ENCODE measurements at places on chromosomes 16 and 17. TPM values are rescaled to one million over a fixed set of nuclear protein-coding genes. Genes with fewer than 3 reads are reported as not detected.

DNA sequence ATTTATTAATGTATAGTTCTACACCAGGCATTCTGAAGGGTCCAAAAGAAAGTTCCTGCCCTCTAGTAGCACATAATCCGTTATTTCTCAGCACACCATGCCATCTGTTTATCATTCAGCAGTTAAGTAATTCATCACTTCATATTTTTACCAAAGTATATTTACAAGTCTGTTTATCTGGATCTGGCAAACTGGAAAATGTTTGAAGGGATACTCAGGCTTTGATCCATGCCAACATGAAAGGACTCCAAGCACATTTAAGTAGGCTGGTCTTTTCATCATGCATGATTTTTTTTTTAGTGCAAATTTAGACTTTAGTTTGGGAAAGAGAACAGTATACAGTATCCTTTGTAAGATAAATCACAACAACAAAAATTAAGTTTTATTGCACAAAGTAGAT, 4.1 kb upstream of the VPS4A start:
- no peak overlapping the region for H3K4me3 ChIP-seq
- no peaks in the 10 kb centered on the region for H3K27me3 ChIP-seq
- no peaks in the 10 kb centered on the region for H3K36me3 ChIP-seq
- H3K27ac ChIP-seq = no peak overlapping the region
- H3K4me1 ChIP-seq = peaks cover 10% of the 10 kb centered on the region

OR3A2 gene
- total RNA-seq = 1.1 TPM

AATF gene
- total RNA-seq = 36.2 TPM

RPTOR gene
- 34.7 TPM for total RNA-seq

DNA sequence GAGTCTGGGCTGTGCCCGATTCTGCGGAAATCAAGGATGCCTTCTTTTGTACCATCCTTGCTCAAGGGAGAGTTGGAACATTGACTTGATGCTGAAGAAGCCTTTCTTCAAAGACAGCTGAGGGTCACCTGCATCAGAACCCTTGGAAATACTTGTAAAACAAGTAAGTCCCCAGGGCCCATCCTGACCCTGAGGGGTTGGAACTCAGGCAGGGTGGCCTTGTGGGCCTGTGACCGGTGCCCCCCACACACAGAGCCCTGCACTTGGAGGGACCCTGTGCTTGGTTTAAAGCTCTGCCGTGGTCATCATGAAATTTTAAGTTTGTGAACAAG, 56.9 kb downstream of the WIPI1 start:
- DNase-seq = no peak
- no peak overlapping the region for H3K4me3 ChIP-seq
- H3K4me1 ChIP-seq = no peaks in the 10 kb centered on the region
- no peak overlapping the region for H3K27ac ChIP-seq
- no peaks in the 10 kb centered on the region for H3K36me3 ChIP-seq
- H3K27me3 ChIP-seq = no peaks in the 10 kb centered on the region

TNFSF13 gene
- total RNA-seq = 53.5 TPM

DNA sequence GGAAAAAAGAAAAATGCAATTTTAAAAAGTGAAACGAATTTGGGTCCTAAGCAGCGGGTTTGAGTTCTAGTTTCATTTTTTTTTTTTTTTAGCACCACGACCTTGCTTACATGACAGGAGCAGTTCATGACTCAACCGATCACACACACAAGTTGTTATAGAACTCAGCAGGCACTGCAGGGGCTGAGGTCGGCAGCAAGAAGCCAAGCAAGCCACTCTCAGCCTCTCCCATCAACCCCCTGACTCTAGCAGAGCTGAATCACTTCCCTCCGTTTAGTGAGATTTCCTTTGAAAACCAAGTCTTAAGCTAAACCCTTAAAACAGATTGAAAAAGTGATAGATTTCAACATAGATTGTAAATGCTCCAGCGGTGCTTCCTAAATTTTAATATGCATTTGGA, 520.8 kb downstream of the HAPSTR1 start:
- no peak for DNase-seq
- H3K4me1 ChIP-seq = no peaks in the 10 kb centered on the region
- no peak overlapping the region for H3K27ac ChIP-seq
- H3K4me3 ChIP-seq = no peak overlapping the region
- H3K27me3 ChIP-seq = no peaks in the 10 kb centered on the region

DNA sequence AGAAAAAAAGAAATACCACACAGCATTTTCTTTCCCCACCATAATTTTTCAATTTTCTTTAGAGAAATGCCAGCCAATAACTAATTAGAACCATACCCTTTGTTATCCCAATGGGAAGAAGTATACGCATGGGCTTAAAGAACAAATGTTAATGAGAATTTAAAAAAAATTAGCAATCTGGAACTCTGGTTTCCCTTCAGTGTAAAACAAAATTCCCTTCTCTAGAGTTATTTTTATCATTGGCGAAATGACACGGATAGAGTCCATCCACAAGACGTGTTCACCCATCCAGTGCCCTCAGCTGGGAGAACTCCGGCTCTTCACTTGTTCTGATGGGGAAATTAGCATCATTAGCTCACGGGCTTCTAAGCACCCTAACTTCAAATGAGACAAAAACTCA, 3.3 kb downstream of the NXN start:
- no peaks in the 10 kb centered on the region for H3K36me3 ChIP-seq
- no peak overlapping the region for H3K27ac ChIP-seq
- no peak overlapping the region for H3K4me3 ChIP-seq
- no peak for DNase-seq
- H3K4me1 ChIP-seq = no peaks in the 10 kb centered on the region
- peaks cover 4% of the 10 kb centered on the region for H3K27me3 ChIP-seq

Measured in tibial nerve (tissue), 4 donors.